ENCODE measurements at places on chromosomes 7 and 10.

- DNase-seq, result no peak
These were observed 222.1 kb upstream of the SHH start for GRCh38 chr7:156034397-156034796.

DNA sequence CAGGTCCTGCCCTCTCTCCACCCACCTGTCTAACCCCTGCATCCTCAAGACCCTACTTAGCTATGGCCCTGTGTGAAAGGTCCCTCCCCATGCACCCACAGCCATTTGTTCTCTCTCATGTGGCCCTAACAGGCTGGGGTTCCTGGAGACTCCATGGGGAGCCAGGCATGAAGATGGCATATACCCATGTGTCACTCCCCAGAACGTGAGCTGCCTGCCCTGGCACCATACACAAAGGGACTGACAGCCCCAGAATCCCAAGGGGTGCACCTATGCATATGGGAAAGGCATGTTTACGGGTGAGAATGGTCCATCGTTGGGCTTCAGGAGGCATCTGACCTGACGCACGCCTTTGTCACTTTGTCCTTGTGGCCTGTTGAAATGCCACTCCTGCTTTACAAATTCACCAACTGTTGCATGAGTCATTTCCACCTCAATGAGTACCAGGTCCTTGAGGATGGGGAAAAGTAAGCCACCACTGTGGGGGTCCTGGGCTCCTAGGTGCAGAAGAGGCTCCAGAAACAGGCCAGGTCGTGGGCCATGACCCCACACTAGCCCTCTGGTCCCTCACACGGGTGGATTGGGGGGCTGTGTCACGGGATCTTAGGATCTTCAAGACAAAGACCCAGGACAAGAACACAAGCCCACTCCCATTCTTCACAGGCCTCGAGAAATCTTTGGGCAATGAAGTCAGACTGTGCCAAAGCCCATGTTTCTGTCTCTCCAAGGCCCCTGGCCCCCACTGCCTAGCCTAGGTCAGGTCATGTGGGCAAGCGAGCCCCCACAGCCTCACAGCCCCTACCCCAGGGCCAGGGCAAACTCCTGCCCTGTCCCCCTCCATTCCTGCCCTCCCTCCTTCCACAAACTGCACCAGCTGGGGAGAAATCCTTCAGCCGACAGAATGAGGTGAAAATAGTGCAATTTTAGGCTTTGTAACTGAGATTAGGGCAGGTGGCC is 8.6 kb downstream of the GPRIN2 start:
- no peak for DNase-seq

GRCh38 chr10:64699244-64699643 is 1178.0 kb downstream of the REEP3 start:
- DNase-seq, result no peak

- DNase-seq, result no peak
These were observed 66.6 kb downstream of the SLIT1 start for GRCh38 chr10:97119058-97119745.

- no peak for DNase-seq
These were observed 44.1 kb upstream of the ATP6V0A4 start for GRCh38 chr7:138842111-138842510.

GRCh38 chr7:121500360-121501058 is 104.4 kb upstream of the FAM3C start:
- no peak for DNase-seq

GRCh38 chr7:121833991-121834390 is 39.0 kb upstream of the PTPRZ1 start:
- DNase-seq, result no peak

GRCh38 chr7:43655584-43655983 is 72.7 kb downstream of the STK17A start:
- DNase-seq, result no peak

DNA sequence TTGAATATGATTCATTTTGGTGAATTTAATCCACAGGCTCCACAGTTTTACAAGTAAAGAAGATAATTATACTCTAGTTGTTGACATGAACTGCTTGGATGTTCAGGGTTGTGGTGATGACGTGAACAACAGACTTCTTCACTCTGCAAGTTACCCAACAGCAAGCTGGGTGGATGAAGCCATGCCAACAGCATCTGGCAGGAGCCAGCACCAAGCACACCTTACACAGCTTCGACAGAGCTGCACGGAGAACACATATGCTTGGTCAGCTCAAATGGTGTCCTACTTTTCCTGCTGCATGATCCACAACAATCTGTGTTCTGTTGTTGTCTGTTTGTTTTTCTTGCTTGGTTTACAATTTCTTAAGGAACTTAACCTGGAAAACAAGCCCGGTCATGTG is 9.8 kb downstream of the NOD1 start:
- DNase-seq, result no peak

DNA sequence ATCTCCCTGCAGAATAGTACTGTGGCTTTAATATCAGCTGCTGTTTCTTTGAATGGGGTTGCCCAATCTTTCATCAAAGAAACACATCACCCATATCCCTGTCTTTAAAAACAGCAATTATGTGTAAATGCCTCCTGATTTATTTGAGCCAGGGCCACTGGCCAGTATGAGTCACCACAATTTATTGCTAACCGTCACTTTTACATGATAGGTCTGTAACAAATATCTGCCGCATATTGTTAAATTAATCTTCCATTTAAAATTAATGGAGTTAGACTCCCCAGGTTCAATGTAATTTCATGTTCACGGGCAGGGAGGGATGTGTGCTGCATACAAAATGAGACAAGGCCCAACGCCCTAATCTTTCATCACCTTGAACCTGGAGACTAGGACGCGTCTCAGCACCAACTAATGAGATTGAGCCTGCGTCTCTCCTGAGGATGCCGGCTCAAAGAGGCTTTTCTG is 673.4 kb downstream of the AUTS2 start:
- no peak for DNase-seq

GRCh38 chr10:101690461-101690860 is 4.5 kb downstream of the FBXW4 start:
- DNase-seq, result no peak

- no peak for DNase-seq
These were observed 325.9 kb upstream of the SMIM30 start for GRCh38 chr7:113444261-113444660.

DNA sequence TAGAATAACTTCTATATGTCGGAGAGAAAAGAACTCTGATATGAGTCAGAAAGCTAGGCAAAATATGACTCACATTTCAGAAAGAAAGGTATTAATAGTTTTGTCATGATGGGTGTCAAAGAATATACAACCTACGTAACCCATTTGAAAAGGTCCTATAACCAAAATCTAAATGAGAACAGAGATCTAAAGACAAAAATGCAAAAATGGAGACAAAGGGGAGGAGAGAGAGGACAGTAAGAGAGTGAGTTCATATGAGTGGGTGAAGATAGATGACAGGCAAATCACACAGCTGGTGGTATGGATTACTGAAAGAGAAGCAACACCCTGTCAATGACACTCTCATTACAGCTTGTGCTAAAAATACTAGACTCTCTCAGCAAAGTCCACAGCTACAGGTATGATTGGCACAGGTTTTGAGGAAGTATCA is 25.6 kb downstream of the ANKMY2 start:
- DNase-seq, result no peak

DNA sequence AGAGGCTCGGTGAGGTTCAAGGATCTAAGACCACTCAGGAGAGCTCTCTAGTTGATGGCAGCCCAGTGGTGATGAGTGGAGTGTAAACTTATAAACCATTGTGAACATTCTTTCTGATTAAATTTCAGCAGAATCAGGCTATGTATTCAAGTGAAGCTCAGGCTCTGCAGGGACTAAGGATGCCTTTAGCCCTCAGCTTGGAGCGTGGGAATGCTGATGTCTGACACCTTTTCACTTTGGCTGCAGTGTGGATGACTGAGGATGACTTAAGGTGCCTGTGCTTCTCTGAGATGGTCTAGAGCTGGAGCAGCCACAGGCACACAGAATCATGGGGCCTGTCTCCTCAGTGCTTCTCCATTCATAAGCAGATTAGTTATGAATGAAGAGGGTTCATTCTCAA is 150.4 kb downstream of the SORCS3 start:
- no peak for DNase-seq

GRCh38 chr7:31783221-31783620 is 96.2 kb downstream of the PPP1R17 start:
- no peak for DNase-seq

GRCh38 chr10:17077346-17077781 is 52.2 kb downstream of the CUBN start:
- DNase-seq, result no peak

GRCh38 chr7:139765143-139765542 is 12.7 kb downstream of the HIPK2 start:
- DNase-seq, result no peak

DNA sequence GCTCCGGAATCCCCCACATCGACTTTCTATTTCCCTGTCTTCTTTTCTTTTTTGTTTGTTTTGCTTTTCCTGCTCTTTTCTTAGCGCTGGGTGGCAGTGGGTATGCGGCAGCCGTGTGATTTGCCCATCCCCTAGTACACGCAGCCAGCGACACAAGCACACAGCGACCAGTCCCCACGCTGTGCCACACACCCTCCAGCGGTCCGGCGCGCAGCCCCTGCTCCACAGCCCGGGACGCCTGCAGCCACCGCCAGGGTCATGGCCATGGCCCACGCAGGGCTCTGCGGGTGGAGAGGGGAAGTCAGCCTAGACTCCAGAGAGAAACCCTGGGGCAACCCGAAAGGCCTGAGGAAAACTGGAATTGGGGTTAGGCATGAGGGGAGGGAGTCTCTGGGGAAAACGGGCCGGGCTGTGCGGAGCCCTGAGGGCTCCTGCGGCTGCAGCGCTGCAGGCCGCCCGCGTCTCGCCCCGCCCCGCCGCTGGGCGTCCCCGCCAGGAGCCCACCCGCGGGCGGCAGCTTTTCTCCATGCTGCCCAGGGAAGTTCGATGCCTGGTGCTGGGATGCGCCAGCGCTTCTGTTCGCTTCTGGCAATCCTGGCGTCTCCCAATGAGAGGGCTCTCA is 2.5 kb downstream of the CHRM2 start:
- no peak for DNase-seq

- no peak for DNase-seq
These were observed 155.5 kb upstream of the IGFBP3 start for GRCh38 chr7:46076527-46076926.

- DNase-seq, result no peak
These were observed 72.6 kb downstream of the EPDR1 start for GRCh38 chr7:37993060-37993501.

GRCh38 chr7:157841773-157842370 is 505.1 kb downstream of the DNAJB6 start:
- no peak for DNase-seq

DNA sequence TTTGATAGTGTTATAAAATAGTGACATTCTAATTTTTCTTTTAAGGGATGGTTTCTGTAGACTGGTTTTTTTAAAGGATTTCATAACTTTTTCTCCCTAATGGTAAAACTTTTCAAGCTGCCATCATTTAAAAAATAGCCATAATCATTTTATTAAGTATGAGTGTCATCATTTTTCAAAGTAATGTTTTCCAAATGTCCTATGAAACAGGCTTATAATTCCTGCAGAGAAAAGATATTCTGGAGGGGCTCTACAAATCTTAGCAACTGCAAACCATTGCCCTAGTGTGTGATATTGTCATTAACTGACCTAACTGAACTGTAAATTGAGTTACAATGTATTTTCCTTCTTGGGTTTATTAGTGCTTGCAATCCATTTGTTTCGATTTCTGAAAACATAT is 226.0 kb downstream of the BBS9 start:
- no peak for DNase-seq

DNA sequence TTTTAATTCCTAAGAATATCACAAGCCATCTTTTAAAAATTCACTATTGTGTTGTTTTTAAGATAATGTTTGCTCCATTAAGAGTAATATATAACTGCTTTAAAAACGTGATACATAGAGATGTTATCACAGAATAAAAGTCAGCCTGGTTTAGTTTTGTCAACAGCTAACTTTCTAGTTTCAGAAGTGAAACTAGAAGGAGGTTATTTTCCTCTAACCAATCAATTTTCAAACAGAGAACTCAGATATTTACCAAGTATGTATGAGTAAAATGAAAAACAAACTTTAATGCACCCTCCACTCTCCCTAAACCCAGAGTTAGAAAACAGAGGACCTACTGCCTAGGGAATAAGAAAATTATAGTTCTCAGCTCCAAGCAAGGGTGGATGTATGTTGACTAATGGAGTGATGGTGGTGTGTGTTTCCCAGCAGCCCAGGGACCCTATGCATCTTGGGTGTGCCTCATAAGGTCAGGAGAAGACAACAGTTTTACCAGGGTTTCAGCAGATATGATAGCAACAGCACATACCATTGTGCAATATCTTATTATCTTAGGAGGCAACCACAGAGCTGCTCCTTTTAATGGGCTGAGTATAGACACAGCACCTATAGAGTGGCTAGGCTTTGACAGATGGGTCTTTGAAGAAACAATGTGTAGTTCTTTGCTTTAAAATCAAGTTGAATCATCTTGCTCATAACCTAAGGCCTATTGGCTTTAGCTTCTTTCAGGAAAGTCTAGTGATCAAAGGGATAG is 58.4 kb downstream of the PTPRZ1 start:
- no peak for DNase-seq

DNA sequence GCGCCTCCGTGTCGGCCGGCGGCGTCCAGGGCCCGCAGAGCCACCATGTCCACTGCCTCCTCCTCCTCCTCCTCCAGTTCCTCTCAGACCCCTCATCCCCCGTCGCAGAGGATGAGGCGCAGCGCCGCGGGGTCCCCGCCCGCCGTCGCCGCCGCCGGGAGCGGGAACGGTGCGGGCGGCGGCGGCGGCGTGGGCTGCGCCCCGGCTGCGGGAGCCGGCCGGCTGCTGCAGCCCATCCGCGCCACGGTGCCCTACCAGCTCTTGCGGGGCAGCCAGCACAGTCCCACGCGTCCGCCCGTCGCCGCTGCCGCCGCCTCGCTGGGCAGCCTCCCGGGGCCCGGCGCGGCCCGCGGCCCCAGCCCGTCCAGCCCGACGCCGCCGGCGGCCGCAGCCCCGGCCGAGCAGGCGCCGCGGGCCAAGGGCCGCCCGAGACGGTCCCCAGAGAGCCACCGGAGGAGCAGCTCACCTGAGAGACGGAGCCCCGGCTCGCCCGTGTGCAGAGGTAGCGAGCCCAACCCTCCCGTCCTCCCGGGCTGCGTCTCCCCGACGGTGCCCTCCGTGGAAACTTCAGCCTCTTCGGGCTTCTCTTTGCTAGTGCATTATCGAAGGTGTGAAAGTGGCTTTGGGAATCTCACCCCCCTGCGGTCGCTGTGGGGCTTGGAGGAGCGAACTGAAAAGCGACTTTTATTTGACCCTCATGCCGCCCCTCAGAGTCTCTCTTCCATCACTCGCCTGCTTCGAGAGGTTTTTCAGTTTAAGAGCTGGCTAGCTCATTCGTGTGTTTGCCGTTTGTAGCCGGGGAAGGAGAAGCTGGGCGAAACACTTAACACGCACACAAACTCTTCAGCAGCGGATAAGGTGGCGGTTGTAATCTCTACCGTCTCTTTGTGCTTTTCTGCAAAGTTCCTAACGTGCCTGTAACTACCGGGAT is 975 bp downstream of the GLCCI1 start:
- DNase-seq, result no peak
